ENCODE measurements at places on chromosomes 11 and 22.

DNA sequence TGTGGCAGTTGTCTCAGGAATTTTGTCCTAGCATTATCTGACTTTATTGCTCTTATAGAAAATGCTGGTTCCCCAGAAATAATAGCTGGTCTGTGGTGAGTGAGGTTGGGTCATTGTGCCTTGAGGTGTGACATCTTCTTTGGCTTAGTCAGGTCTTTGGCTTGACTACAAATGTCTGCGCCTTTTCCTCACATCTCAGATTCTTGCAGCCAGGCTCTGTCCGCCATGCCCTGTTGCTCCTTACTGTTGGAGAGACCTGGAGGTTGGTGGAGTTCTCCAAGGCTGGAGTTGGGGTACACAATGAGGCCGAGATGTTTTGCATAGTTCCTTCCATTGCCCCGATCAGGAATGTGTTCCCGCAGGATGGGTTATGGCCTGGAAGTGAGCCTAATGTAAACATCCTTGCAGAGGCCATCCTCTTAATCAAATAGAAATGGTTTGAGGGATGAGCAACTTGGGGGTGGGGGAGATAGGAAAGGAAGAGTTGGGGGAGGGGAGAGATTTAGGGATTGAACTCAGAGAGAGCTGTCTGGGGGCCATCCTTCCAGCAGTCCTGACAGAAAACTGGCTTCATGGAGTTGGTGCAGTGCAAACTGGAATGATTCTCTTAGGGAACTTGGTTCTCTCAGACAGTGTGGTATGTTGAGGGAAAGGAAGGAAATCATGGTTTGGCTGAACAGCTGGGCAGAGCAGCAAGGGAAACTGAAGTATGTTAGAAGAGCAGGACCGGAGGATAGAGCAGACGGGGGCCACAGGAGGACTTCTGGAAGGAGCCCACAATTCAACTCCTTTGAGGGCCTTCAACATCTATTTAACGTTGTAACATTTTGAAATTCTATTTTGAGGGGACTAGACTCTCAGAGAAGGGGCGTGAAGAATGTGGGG is 49.9 kb downstream of the ZBTB16 start:
- no peak for DNase-seq

DNA sequence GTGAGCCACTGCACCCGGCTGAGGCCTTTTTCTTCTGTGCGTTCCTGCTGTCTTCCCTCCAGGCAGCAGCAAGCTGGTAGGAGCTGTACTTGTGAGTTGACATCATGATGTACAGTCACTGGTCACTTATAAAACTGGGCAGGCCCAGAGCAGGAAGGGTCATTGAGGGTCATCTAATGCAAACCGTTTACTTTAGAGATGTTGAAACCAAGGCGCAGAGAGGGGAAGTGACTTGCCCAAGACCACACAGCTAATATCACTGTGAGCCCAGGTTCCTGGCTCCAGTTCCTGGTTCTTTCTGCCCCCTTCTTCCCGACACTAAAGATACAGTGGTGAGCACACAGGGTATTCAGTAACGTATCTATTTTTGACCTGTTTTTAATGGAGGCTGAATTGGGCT is 27.3 kb downstream of the PTPRJ start:
- DNase-seq = no peak

- no peak for DNase-seq
These were observed 48.3 kb downstream of the RRP8 start for GRCh38 chr11:6554828-6555706.

GRCh38 chr11:33867996-33868646 is 23.8 kb downstream of the LMO2 start:
- DNase-seq = no peak

DNA sequence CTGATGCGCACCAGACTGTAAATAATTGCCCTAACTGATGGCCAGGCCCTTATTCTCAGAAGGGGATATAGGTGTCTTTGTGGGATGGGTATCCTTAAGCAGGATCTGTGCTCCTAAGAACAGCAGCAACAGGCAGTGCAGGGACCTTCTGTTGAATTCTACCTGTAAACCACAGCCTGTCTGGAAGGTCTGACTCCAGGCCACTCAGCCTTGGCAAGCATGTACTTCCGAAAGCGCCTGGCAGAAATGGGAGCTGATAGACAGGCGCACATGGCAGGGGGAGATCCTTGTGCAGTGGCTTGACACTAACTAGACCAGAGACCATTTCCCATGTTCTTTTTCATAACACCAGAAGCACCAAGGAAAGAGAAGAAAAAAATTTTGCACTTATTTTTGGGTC is 59.0 kb downstream of the C22orf31 start:
- DNase-seq = no peak
